T-helper 2 cell treated with Interferon-gamma antibody and Interleukin-4, amounts not matched to agents 100 ng/mL and 5 ng/mL, for 36 hours (primary cell): ENCODE measurements at places on chromosomes 12 and 14. TPM values are rescaled to one million over a fixed set of nuclear protein-coding genes. Genes with fewer than 3 reads are reported as not detected.

The DPPA3 gene
- not detected in 2 replicates for total RNA-seq

The OTX2 gene
- not detected in 2 replicates for total RNA-seq

The MYH6 gene
- total RNA-seq = 0.05 TPM in 1 of 2 replicates, not detected in the other

The INF2 gene
- total RNA-seq = 157 and 169 TPM in 2 replicates

The ALX1 gene
- not detected in 2 replicates for total RNA-seq
